ENCODE measurements at places on chromosomes 3 and 15.

- no peak for DNase-seq
Observed at GRCh38 chr3:169744366-169745054, 20.4 kb downstream of the TERC start.

DNA sequence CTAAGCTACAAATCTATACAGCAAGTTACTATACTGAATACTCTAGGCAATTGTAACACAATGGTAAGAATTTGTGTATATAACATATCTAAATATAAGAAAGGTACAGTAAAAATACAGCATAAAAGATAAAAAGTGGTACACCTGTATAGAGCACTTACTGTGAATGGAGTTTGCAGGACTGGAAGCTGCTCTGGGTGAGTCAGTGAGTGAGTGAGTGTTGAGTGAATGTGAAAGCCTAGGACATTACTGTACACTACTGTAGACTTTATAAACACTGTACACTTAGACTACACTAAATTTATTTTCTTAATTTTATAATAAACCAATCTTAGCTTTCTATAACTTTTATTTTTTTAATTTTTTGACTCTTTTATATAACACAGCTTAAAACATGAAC lies 123.1 kb downstream of the ZMAT3 start:
- DNase-seq, result no peak

DNA sequence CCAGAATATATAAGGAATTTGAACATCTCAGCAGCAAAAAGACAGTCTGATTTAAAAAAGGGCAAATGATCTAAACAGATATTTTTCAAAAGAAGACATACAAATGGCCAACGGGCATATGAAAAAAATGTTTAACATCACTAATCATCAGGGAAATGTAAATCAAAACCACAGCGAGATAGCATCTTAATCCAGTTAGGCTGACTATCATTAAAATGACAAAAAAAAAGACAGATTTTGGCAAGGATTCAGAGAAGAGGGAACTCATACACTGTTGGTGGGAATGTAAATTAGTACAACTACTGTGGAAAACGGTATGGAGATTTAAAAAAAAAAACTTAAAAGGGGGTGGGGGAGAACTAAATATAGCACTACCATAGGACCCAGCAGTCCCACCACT lies 47.9 kb downstream of the RNF13 start:
- DNase-seq, result no peak

- no peak for DNase-seq
Observed at GRCh38 chr15:78626381-78626995, 5.7 kb upstream of the CHRNA3 start.

DNA sequence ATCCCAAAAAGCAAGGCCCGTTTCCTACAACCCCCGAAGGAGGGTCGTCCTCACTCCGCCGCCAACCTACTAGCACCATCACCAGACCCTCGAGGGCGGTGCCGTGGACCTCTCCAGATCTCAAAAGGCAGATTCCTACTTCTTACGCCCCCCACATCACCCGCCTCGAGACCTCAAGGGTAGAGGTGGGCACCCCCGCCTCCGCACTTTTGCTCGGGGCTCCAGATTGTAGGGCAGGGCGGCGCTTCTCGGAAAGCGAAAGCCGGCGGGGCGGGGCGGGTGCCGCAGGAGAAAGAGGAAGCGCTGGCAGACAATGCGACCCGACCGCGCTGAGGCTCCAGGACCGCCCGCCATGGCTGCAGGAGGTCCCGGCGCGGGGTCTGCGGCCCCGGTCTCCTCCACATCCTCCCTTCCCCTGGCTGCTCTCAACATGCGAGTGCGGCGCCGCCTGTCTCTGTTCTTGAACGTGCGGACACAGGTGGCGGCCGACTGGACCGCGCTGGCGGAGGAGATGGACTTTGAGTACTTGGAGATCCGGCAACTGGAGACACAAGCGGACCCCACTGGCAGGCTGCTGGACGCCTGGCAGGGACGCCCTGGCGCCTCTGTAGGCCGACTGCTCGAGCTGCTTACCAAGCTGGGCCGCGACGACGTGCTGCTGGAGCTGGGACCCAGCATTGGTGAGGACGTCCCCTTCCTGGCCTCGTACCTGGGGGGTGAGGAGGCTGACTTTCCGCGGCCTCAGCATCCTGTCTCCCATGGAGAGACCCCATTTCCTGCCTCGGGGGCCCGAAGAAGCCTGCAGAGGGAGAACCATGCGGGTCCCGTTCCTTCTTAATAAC lies at the start of gene MYD88:
Gene MYD88, plus strand, starts transcription at position 313 of the 842 bp plus-strand sequence. Its CDS starts 40 bp downstream, at position 353.
- peak; percentile 58 for DNase-seq

GRCh38 chr3:161409069-161409468 lies 37.8 kb upstream of the SPTSSB start:
- no peak for DNase-seq

DNA sequence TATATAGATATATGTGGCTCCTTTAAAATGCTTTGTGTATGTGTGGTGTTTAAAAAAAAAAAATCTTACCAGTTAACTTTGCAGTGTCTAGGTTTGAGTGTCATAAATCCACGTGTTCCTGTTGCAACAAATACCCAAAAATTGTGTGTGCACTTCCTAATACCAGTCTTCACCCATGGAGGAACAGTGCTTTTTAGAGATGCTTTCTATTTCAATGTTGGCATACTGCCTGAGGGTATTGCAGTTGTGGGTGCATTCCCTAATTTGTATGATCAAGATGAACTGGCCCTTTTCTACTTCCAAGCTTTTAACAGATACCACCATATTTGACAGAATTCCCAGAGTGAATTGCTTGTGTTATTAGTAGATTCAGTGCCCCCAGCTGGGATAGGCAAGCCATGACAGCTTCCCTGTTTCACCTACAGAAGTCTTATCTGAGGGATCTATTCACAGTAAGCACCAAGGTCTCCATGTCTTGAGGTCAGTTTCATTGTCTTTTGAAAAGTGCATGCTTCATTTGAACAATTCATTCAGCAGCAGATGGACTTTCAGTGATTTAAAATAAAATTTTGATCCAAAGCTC lies 68.9 kb upstream of the GOLGA6B start:
- DNase-seq, result no peak
